Omental fat pad (tissue), 4 donors: ENCODE measurements at places on chromosomes 2 and 18.

DNA sequence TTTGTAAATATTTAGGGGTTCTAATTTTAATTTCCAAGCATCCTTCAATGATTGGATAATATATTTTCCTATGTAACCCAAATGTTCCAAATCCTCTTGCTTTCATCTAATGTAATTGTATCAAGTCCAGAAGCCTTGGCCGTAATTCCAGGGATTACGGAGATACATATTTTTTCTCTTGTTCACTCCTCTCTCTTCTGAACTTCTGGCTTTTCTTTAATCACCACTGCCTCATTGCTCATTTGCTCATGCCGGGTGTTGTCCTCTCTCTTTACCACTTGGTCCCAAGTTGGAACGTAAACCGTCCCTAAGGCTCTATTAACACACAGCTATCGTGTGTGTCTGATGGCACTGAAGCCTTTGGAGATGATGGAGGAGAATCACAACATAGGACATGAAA, 188.7 kb upstream of the COL3A1 start:
- DNase-seq, result no peak

DNA sequence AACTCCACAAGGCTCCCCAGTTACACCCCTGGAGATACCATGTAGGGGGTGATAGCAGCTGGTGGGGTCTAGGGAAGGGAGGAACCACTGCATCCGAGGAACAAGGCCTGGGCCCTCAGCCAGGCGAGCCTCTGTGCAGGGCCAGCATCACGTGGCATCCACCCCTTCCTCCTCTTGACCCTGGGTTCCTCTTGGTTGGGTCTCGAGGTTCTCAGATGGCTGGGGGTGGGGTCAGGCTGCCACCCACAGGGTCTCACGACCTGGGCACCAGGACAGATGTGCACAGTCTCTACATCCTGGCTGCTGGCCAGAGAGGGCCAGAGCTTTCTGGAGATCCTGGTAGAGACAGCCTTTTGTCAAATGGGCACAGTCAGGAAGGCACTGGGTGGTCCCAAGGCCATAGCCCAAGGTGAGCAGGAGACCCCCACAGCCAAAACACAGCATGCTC, 10.4 kb downstream of the HS6ST1 start:
- no peak for DNase-seq

GRCh38 chr18:45231617-45232016, 383.7 kb upstream of the SLC14A2 start:
- no peak for DNase-seq

DNA sequence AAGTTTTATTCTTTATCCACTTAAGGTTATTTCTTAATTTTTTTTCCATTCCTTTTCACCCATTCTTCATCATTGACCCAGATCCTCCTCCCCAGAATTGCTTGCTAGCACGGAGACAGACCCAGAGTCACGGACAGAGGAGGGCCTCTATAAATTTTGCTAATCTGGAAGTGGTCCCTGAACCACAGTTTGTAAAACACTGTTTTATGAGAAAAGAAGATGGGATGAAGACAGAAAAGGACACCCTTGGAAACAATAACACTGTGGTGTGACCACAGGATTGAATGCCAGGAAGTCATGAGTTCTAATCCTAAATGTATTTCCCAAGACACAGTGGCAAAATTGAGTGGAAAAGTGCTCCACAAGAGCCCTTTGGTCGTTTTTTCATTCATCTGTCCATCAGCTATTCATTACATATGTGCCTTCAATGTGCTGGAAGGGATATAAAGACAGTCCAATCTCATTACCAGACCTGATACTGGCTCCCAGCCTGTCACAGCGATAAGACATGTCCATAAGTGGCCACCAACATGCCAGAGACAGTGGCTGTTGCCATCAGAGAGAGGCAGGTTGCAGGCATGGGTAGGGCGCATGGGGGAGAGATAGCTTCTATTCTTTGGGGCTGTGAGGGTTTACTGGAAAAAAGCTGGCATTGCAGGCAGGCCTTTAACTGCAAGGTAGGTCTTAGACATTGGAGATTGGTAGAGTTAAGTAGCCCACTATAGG, 175.2 kb upstream of the ALPP start:
- no peak for DNase-seq

DNA sequence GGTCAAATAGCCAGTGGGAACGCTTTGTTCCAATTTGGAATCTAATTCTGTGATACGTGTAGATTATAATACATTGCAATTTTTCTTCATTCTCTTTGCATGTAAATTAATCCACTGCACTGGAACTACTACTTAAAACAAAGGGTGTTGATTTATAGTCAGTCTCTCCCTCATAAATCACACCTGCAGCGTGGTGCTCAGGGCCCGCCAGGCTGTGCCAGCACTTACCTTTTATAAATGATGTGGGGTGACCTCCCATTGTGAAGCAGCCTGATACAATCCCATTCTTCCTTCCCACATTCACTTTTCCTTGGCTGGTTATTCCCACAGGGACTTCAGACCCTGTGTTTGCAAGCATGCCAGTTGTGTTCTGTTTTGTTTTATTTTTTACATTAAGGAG, 302.3 kb upstream of the ID2 start:
- DNase-seq, result no peak

DNA sequence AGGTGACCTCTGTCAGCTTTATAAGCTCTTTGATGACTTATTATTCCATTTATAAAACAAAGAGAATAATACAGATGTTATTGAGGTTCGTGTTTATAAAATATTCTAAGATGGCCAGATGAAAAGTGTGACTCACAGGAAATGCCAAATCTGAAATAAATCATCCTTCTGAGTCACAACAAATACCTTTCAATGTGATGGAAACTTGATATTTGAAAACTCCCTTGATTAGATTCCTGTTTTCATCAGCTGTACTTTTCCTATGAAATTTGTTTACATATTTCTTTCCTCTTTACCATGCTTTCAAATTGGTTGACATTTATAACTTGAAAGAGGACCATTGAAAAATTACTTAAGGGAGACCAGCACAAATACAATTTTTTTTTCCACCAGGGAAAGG, 30.6 kb upstream of the PPP1R1C start:
- no peak for DNase-seq
